Activated CD4-positive, alpha-beta T cell treated with anti-CD3 and anti-CD28 coated beads for 24 hours (primary cell): ENCODE measurements at places on chromosomes 5 and 9.

- DNase-seq: no peak
These were observed 66.2 kb downstream of the CCDC192 start for GRCh38 chr5:127769386-127769785.

- peak; percentile 55 for DNase-seq
These were observed at the start of gene GFPT2 for GRCh38 chr5:180353048-180353979. TSS of gene GFPT2 (minus strand) at chr5:180353336. CDS start at chr5:180353217, 119 bp downstream.

DNA sequence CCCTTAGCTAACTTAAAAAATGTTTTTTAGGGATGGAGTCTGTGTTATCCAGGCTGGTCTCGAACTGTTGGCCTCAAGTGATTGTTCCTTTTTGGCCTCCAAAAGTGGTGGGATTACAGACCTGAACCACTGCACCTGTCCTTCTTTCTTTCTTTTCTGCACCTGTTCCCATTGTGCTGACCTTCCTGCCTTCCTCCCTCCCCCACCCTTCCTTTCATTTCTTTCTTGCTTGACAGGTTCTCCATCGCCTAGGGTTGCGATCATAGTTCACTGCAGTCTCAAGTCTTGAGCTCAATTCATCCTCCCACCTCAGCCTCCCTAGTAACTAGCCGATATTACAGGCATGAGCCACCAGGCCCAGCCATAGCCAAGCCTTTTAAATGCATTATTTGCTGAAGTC is 20.6 kb downstream of the JMY start:
- no peak for DNase-seq

GRCh38 chr5:150401076-150401375 is 11.7 kb downstream of the CD74 start:
- DNase-seq: no peak

GRCh38 chr9:95607507-95607906 is 90.7 kb upstream of the PTCH1 start:
- DNase-seq: no peak

GRCh38 chr5:75510836-75511434 is 494 bp downstream of the CERT1 start:
- DNase-seq: no peak

DNA sequence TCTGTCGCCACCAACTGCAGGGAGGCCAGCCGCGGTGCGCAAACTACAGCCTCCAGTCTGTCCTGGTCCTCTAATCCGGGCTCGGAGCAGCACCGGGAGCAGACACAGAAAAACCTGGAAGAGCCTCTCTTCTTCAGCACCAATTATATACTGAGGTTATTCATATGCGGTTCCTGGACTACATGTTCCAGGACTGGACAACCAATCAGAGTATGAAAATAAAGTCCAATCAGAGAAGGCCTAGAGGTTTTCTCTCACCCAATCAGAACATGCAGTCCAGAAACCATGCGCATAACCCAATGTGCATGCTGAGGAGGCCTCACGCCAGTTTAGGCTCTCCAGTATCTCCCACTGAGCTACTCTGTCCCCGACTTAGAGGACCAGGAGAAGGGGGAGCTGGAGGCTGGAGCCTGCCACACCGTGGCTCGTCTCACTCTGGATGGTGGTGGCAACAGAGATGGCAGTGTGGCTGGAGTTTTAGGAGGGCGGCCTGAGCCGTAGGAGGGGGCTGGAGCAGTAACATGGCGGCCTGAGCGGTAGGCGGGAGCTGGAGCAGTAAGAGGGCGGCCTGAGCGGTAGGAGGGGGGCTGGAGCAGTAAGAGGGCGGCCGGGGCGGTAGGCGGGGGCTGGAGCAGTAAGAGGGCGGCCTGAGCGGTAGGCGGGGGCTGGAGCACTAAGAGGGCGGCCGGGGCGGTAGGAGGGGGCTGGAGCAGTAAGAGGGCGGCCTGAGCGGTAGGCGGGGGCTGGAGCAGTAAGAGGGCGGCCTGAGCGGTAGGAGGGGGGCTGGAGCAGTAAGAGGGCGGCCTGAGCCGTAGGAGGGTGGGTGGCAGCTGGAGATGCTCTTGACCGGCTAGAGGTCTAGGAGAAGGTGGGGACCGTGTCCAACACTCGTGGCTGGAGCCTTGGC is 20.4 kb upstream of the TRIM52 start:
- DNase-seq: no peak

DNA sequence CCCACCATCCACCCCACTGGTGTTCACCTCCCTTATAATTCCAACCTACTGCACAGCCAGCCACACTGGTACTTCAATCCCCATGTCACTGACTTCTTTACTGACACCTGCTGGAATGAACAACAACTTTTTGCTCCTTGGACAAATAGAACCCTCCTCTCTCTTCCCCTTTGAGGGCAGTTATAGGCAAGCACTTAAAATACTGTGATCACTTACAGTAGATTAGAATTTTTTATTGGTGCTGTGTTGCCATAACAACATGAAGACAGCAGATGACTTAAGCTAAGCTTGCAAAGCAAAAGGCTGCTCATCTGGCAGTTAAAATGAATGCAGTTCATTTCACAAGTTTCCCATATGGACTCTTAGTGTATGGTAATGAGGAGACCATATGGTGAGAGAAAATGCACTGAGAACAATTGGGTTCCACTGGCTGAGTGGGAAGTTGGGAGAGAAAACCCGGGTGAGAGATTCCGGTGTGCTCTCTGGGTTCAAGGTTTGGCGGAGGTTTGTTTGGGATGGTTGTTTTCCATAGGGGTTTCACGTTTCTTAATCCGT is 374.3 kb downstream of the EBF1 start:
- no peak for DNase-seq
